SJCRH30 (cell line): ENCODE measurements at places on chromosomes 2 and 18.
A peak's percentile ranks its signal among the peaks of the same experiment; 100 is the strongest.

- DNase-seq, result no peak
- peaks cover 20% of the 10 kb centered on the region for H3K4me1 ChIP-seq
- no peaks in the 10 kb centered on the region for H3K36me3 ChIP-seq
- no peaks in the 10 kb centered on the region for H3K27me3 ChIP-seq
- no peak overlapping the region for H3K27ac ChIP-seq
- no peak overlapping the region for H3K4me3 ChIP-seq
These were observed 31.6 kb downstream of the EPB41L3 start for GRCh38 chr18:5512176-5512575.

DNA sequence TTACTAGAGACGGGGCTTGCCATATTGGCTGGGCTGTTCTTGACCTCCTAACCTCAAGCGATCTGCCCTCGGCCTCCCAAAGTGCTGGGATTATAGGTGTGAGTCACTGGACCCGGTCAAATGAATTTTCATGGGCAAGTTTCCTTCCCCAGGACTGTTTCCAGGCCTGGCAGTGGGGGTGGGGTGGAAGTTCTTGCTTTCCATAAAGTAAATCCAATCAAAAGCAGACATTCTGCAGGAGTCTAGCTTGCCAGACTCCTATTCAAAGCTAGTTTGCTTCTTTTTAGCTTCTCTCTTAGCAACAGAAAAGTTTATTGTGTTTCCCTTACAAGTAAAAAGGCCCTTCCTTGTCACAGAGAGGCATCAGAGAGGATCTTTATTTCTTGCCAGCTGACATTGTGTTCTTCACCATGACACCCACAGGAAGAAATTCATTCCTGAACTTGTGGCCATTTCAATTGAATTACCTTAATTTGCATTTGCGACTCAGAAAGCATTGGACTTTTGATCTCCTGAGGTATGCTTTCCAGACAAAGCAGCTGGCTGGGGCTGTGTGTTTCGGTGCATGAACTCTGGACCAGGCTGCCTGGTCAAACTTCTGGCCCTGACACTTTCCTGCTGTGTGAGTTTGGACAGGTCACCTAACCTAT lies 37.9 kb downstream of the LYPD1 start:
- no peak for DNase-seq
- H3K27ac ChIP-seq, result no peak overlapping the region
- no peaks in the 10 kb centered on the region; the same call in 1 of the 2 replicates for H3K27me3 ChIP-seq
- no peaks in the 10 kb centered on the region for H3K36me3 ChIP-seq

- no peak overlapping the region for H3K27ac ChIP-seq
- H3K36me3 ChIP-seq, result no peaks in the 10 kb centered on the region
- H3K27me3 ChIP-seq, result no peaks in the 10 kb centered on the region
- DNase-seq, result no peak
- H3K4me1 ChIP-seq, result no peaks in the 10 kb centered on the region; the same call in 1 of the 2 replicates
These were observed 45.7 kb upstream of the CUL3 start for GRCh38 chr2:224630659-224631550.

DNA sequence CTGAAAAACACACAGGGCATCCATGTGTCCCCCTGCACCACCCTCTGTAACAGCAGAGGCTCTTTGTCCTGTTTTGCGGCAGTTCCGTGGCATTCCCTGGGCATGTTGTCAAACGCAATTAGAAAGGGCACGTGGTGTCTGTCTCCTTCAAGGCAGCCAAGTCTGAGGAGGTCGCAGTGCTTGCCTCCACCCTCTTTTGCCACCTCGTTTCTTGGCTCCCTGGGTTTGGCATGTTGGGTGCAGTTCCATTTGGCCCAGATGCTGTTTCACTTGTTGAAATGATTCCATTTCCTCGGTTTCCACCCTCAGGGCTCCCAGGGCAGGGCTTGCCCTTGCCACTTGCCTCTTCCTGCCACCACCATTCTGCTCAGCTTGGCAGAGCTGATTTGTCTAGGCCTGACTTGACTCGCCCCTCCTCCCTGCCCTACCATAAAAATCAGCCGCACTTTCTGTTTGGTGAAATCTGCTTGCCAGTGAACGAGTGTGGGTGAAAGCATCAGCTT lies 12.4 kb downstream of the CCL20 start:
- no peak overlapping the region for H3K4me3 ChIP-seq
- no peak overlapping the region for H3K27ac ChIP-seq
- no peaks in the 10 kb centered on the region for H3K4me1 ChIP-seq
- DNase-seq, result no peak
- no peaks in the 10 kb centered on the region for H3K36me3 ChIP-seq

DNA sequence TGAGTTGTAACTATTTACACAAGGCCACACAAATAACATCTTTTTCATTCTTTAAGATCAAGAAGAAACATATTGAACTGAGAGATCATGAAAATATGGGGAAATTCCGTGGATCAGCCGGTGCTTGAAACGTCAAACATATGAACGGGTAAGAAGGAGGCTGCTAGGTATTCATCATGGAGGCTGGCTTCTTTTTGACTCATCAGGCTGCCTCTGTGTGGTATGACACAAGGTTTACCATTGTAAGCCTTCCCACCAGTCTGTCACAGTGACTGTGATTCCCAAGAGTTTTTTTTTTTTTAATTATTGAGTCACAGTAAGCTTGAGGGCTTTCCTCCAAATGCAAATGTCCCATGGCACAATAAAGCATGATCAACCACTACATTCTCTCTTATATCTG lies 506.9 kb downstream of the BCL11A start:
- no peak overlapping the region for H3K4me3 ChIP-seq
- H3K27me3 ChIP-seq, result no peaks in the 10 kb centered on the region
- no peaks in the 10 kb centered on the region for H3K36me3 ChIP-seq
- no peak overlapping the region for H3K27ac ChIP-seq
- no peaks in the 10 kb centered on the region for H3K4me1 ChIP-seq

DNA sequence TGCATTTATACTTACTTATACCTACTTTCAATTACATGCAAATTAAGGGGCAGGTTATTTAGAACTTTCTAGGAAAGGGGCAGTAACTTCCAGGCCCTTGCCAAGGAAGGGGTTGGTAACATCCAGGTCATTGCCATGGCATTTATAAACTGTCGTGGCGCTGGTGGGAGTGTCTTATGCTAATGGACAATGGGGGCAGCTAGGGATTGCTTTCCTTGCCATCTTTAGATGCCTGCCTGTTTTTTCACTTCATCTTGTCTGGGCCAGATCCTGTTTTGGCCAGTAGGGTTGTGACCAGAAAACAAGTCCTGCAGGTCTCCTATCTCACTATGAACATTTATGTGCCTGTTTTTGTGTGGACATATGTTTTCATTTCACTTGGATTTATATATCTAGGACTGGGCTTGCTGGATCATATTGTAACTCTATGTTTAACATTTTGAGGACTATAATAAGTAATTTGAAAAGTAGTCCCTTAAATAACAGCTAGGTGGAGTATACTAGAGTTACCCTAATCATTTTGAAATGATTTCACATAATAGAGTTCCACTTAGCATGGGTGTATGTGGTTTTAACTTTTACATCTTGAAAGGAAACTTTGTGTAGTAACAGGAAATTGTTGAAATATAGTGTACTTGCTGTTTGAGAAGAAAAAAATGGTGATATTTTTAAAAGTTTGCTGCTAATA lies 56.1 kb downstream of the LCLAT1 start:
- H3K27ac ChIP-seq, result no peak overlapping the region
- H3K4me1 ChIP-seq, result peaks cover 25% of the 10 kb centered on the region
- H3K36me3 ChIP-seq, result no peaks in the 10 kb centered on the region; the same call in 1 of the 2 replicates

- no peaks in the 10 kb centered on the region for H3K27me3 ChIP-seq
- no peaks in the 10 kb centered on the region for H3K36me3 ChIP-seq
- no peak overlapping the region for H3K4me3 ChIP-seq
- DNase-seq, result no peak
- no peaks in the 10 kb centered on the region; the same call in 1 of the 2 replicates for H3K4me1 ChIP-seq
These were observed 72.0 kb downstream of the STRADB start for GRCh38 chr2:201523506-201523905.

GRCh38 chr2:198700319-198700718 lies 757.4 kb downstream of the SATB2 start:
- no peaks in the 10 kb centered on the region for H3K36me3 ChIP-seq
- no peak overlapping the region for H3K27ac ChIP-seq
- H3K4me1 ChIP-seq, result no peaks in the 10 kb centered on the region

- H3K4me3 ChIP-seq, result no peak overlapping the region
- no peaks in the 10 kb centered on the region for H3K27me3 ChIP-seq
These were observed 162.4 kb downstream of the SMAD7 start for GRCh38 chr18:48788373-48788772.

- H3K36me3 ChIP-seq, result no peaks in the 10 kb centered on the region; the same call in 1 of the 2 replicates
- no peaks in the 10 kb centered on the region for H3K4me1 ChIP-seq
- H3K27me3 ChIP-seq, result no peaks in the 10 kb centered on the region
- no peak overlapping the region for H3K27ac ChIP-seq
- DNase-seq, result no peak
- H3K4me3 ChIP-seq, result no peak overlapping the region
These were observed 146.4 kb downstream of the DYSF start for GRCh38 chr2:71599646-71600236.

- H3K27me3 ChIP-seq, result no peaks in the 10 kb centered on the region
- H3K27ac ChIP-seq, result no peak overlapping the region
- DNase-seq, result no peak
- H3K4me1 ChIP-seq, result no peaks in the 10 kb centered on the region
These were observed 113.9 kb downstream of the MYO5B start for GRCh38 chr18:50080932-50081560.

GRCh38 chr2:42082016-42082415 lies 34.2 kb downstream of the PKDCC start:
- no peak for DNase-seq
- no peak overlapping the region for H3K27ac ChIP-seq
- no peaks in the 10 kb centered on the region for H3K36me3 ChIP-seq
- no peaks in the 10 kb centered on the region for H3K27me3 ChIP-seq
- peaks cover 40% of the 10 kb centered on the region for H3K4me1 ChIP-seq

GRCh38 chr2:943821-944220 lies 6.8 kb upstream of the SNTG2 start:
- H3K4me3 ChIP-seq, result no peak overlapping the region
- peak; percentile 54 for DNase-seq
- no peaks in the 10 kb centered on the region for H3K36me3 ChIP-seq
- no peaks in the 10 kb centered on the region for H3K4me1 ChIP-seq
- no peak overlapping the region for H3K27ac ChIP-seq

- H3K27ac ChIP-seq, result peak overlapping the region; percentile 71
- peak; percentile 57 for DNase-seq
- no peaks in the 10 kb centered on the region for H3K27me3 ChIP-seq
- peak overlapping the region; percentile 88 for H3K4me3 ChIP-seq
- H3K36me3 ChIP-seq, result peaks cover 16% of the 10 kb centered on the region
These were observed 1.1 kb downstream of the RNF103 start for GRCh38 chr2:86622519-86623042.

DNA sequence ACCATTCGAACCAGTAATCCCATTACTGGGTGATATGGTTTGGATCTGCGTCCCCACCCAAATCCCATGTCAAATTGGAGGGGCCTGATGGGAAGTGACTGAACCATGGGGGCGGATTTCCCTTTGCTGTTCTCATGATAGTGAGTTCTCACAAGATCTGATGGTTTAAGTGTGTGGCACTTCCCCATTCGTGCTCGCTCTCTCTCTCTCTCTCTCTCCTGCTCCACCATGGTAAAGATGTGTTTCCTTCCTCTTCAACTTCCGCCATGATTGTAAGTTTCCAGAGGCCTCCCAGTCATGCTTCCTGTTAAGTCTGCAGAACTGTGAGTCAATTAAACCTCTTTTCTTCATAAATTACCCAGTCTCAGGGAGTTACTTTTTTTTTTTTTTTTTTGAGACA lies 62.6 kb downstream of the NBAS start:
- peaks cover 16% of the 10 kb centered on the region for H3K36me3 ChIP-seq
- no peaks in the 10 kb centered on the region for H3K4me1 ChIP-seq
- DNase-seq, result no peak
- no peak overlapping the region for H3K4me3 ChIP-seq
